T-cell (primary cell): ENCODE measurements at places on chromosomes 16 and 17. TPM values are rescaled to one million over a fixed set of nuclear protein-coding genes. Genes with fewer than 3 reads are reported as not detected.

GRCh38 chr16:58284469-58284868 is 10.4 kb downstream of the PRSS54 start:
- no peak for DNase-seq

DNA sequence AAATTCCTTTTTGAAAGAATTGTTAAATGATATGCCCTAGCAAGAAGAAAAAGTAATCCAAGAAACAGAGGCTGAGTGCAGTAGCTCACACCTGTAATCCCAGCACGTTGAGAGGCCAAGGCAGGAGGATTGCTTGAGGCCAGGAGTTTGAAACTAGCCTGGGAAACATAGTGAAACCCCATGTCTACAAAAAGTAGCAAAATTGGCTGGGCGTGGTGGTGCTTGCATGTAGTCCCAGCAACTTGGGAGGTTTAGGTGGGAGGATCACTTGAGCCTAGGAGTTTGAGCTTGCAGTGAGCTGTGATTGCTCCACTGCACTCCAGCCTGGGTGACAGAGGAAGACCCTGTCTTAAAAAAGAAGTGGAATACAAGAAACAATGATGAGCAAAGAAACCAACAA is 56.1 kb downstream of the NT5M start:
- DNase-seq = no peak

GRCh38 chr16:84194018-84194417 is 3.1 kb downstream of the ADAD2 start:
- no peak for DNase-seq

- DNase-seq = peak; percentile 21
Measured at GRCh38 chr17:43314611-43315011, 80.8 kb upstream of the RNU2-1 start.

GRCh38 chr16:53945996-53946395 is 242.0 kb downstream of the FTO start:
- no peak for DNase-seq

- DNase-seq = no peak
Measured at GRCh38 chr17:68892658-68893057, 62.5 kb downstream of the ABCA8 start.

DNA sequence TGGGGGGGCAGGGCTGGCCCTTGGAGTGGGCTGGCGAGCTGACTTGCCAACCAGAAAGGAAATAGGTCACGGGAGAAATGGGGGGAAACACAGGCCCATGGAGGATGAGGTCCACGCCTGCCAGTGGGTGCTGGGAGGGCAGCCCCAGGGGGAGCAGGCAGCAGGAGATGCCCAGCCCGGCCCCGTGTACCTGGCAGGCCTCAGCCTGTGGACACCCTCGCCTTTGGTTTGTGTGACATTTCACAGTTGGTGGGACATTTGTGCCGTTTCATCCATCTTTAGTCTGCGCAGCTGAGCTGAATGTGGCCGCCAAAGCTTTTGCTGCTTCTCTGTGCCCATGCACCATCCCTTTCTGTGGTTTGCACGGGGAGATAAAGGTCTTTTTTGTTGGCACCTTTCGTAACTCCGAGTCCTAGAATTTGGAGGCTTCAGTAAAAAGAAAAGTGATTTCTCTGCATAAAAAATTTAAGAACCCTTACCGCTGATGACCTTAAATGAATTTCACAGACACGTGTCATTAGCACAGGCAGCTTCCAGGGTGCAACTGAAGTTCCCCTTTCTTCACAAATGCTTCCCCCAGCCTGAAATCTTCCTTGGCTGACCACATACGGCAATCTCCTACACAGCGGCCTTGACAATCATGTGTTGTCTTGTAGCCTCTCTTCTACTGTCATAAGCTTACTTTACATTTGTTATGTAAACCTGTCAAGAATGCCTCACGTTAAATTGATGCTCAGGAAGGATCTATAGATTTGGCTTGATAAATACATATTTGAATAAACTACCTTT is 193.6 kb downstream of the RPTOR start:
- no peak for DNase-seq

DNA sequence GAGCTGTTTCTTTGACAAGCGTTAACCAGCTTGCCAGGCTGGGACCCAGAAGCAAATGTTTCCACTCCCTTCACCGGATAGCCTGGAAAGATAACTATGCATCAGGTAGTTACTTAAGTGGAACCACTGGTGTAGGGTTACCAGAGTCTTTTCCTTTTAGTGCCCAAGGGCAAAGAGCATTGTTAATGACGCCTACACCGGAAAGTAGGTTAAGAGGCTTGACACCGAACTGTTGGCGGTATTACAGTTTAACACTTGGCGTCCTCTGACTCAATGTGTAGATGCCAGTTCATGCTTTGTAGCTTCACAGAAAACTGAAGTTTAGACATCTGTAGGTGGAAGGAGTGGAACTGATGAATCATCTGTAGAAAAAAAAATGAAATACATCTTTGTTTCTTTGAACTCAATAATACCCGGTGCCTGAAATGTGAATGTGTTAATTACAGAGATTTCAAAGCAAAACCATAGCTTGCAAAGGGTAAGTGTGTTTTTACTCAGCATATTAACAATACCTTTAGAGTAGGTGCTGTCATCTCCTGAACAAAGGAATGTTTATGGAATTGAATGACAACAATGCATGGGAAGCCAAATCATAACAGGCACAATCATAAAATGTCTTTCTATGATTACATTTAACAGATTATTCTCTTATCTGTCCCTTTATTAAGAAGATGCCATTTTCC is 426.7 kb upstream of the SALL1 start:
- DNase-seq = no peak

- DNase-seq = no peak
Measured at GRCh38 chr17:9080983-9081382, 59.7 kb downstream of the NTN1 start.

- DNase-seq = no peak
Measured at GRCh38 chr17:9615486-9615885, 29.8 kb upstream of the USP43 start.

DNA sequence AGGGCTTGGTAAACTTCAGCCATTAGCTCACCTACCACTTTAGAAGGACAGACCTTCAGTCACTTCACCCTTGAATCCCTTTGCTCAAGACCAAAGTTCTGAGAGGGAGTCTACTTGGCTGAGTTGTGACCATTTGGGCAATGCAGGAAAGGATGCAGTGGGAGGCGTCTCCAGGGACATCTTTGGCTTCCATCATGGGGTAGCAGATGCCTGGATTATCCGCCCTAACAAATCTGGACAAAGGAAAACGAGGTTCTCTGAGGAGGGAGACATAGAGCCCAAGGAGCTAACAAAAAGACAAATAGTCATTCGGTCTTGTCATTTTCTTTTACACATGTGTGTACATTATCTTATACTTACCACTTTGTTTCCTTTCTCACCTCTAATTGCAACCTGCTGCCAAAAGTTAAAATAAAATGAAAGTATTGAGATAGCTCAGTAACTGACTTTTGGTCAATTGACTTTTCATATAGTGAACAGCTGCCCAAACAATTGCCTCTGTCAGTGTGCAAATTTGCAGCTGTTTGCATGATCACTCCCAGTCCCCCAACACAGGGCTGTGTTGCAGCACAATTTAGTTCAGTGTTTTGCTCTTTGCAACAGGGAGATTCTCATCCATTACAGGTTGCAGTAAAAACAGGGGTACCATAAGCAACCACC is 108.9 kb upstream of the EEF2KMT start:
- DNase-seq = no peak

DNA sequence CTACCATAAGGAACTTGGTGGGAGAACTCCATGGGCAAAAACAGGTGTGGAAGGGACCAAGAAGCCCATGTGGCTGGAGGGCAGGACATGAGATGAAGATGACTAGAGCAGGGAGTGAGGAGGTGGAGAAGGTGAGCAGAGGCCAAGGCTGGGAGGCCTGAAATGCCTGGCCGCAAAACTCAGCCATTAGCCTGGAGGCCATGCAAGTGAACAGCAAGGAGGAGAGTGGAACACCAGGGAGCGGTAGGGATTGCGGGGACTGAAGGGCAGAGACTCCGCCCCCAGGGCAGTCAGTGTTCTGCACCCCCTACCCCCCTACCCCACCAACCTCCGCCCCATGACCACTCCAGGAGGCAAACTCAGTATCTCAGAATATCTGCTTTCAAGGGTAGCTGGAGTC is 17.0 kb downstream of the BCL7C start:
- no peak for DNase-seq

- no peak for DNase-seq
Measured at GRCh38 chr16:66107661-66108060, 258.8 kb upstream of the CDH5 start.

- DNase-seq = peak; percentile 35
Measured at GRCh38 chr17:17109907-17110306, 67.7 kb downstream of the MPRIP start.

GRCh38 chr17:66192378-66192687 is 400 bp upstream of the CEP112 start:
- no peak for DNase-seq

- DNase-seq = no peak
Measured at GRCh38 chr16:15452246-15452855, 18.0 kb downstream of the BMERB1 start.

- DNase-seq = no peak
Measured at GRCh38 chr17:4184811-4185210, 41.8 kb downstream of the CYB5D2 start.

- no peak for DNase-seq
Measured at GRCh38 chr17:75712446-75712845, 8.8 kb upstream of the ITGB4 start.

- DNase-seq = no peak
Measured at GRCh38 chr16:82682767-82683166, 56.0 kb downstream of the CDH13 start.

DNA sequence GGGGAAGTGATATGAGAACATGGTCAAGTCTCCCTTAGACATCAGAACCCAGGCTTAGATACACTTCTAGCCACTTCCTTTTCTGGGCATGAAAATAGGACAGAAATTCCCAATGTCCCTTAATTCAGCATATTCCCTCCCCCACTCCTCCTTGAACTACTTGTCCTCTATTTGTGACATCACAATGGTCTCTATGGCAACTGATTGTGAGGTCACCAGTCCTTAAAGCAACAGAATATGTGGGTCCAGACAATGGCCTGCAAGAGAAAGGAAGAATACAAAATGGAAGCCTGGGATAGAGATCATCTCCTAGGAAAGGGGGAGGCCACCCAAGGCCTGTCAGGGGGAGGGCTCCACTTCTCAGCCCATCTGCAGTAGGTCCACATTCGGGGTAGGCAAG is 6.7 kb upstream of the SEZ6 start:
- no peak for DNase-seq

GRCh38 chr17:4583782-4584100 is 588 bp upstream of the SMTNL2 start:
- DNase-seq = peak; percentile 10

DNA sequence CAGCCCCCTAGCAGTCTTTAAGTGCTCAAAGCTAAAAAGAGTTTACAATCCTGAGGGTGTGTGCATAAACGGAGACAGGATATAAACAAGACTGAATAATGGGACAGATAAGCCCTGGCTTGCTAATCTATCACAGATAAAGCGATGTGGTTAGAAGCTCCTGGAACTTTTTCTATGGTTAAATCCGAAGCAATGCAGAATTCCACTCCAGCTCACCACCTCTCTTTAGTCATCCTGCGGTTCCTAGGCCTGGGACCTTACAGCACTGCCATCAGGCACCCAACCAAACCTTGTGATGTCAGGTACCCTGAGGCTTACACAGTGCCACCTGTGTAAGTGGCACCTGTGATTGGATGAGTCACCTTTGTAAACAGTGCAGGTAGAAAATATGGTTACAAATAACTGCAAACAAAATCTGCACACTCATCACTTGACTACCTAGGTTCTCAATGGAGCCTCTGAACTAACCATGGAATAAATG is 31.5 kb upstream of the B4GALNT2 start:
- DNase-seq = no peak

DNA sequence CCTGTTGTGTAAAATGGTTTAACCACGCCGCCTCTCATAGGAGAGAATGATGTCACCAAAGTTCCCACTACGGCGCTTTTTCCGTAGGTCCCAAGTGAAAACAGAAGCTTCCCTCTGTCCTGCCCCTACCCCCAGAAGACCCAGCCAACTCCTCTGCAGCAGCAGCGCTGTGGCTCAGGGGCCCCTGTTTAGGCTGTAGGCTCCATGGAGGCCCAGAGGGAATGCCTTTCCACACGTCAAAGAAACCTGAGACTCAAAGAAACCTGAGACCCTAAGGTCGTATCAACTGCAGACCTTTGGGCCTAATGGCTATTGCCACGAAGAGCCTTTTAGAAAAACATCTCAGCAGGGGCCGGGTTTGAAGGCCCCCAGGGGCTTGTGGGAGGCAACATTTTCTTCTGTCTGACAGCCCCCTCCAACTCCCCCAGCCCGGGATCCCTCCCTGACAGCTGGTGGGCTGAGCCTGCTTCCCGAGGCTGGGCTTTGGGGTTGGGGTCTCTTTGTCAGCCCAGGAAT is 43.1 kb upstream of the MEAK7 start:
- no peak for DNase-seq

- no peak for DNase-seq
Measured at GRCh38 chr17:77216486-77216885, 75.7 kb downstream of the SEC14L1 start.

- no peak for DNase-seq
Measured at GRCh38 chr17:73067075-73067474, 25.4 kb downstream of the SLC39A11 start.

DNA sequence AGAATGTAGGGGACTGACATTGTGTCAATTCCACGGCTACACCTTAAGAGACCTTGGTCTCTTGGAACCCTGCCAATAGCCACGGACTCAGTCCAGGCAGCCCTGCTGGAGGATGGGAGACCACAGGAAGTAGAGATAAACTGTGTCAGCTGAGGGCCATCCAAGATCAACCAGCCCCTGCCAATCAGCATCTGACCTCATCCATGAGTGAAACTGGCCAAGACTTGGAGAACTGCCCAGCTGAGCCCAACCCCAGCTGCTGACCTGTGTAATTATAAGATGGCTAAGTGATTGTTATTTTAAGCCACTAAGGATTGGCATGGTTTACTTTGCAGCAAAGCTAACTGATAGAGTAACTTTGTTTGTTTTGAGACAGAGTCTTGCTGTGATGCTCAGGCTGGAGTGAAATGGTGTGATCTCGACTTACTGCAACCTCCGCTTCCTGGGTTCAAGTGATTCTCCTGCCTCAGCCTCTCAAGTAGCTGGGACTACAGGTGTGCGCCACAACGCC is 13.3 kb upstream of the YWHAE start:
- DNase-seq = no peak

Gene CNGB1
- not detected for total RNA-seq

Gene SDK2
- total RNA-seq = 2.9 TPM

Gene TAT
- total RNA-seq = 0.49 TPM

Gene TEKT3
- total RNA-seq = not detected

Gene CCL2
- not detected for total RNA-seq

Gene TEPSIN
- 166 TPM for total RNA-seq

Gene SHISA9
- not detected for total RNA-seq

Gene DUSP3
- total RNA-seq = 8.1 TPM

Gene HOXB9
- total RNA-seq = not detected

Gene RUNDC3A
- 0.65 TPM for total RNA-seq

Gene PHF12
- total RNA-seq = 146 TPM

Gene FAM171A2
- total RNA-seq = 0.18 TPM

Gene TBX2
- total RNA-seq = not detected

Gene RAMP2
- not detected for total RNA-seq

Gene MFSD6L
- 0.32 TPM for total RNA-seq

Gene CHRNE
- 1.3 TPM for total RNA-seq

Gene HSF5
- 2.5 TPM for total RNA-seq

Gene NUPR1
- not detected for total RNA-seq
